Stimulated activated CD4-positive, alpha-beta T cell treated with anti-CD3 and anti-CD28 coated beads, Interleukin-1b, Interleukin-23, amount 100 ng/mL, for 1 hour (primary cell): ENCODE measurements at places on chromosomes 12 and 14.

- DNase-seq: no peak
These were observed 1.5 kb downstream of the BCL2L14 start for GRCh38 chr12:12072064-12072760.

GRCh38 chr12:49548822-49549648 is 10.2 kb downstream of the KCNH3 start:
- no peak for DNase-seq

DNA sequence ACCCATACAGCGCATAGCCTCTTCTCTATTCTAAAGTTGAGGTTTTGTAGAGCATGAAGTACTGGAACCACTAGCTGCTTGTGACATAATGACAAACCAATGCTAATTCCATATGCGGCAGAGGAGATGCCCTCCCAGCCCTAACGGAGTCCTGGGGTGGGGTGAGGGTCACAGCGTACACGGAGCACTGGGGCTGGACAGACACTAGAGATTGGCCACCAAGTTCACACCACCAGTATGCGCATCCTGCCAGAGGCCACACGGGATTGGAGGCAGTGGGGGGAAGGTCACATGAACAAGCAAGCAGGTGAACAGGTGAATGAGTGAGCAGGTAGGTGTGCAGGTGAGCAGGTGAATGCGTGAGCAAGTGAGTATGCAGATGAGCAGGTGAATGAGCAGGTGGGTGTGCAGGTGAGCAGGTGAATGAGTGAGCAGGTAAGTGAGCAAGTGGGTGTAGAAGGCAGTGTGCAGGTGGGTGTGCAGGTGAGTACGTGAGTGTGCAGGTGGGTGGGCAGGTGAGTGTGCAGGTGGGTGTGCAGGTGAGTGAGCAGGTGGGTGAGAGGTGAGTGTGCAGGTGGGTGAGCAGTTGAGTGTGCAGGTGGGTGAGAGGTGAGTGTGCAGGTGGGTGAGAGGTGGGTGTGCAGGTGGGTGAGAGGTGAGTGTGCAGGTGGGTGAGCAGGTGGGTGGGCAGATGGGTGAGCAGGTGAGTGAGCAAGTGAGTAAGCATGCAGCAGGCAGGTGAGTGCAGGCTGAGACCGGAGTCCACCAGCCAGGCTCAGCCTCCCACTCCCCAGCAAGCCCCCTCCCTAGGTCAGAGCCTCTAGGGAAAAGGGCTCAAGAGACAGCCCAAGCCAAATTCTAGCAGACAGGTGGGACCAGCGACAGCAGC is 52.7 kb downstream of the CCDC85C start:
- DNase-seq: no peak

- no peak for DNase-seq
These were observed 39.4 kb downstream of the STAB2 start for GRCh38 chr12:103626498-103626897.

DNA sequence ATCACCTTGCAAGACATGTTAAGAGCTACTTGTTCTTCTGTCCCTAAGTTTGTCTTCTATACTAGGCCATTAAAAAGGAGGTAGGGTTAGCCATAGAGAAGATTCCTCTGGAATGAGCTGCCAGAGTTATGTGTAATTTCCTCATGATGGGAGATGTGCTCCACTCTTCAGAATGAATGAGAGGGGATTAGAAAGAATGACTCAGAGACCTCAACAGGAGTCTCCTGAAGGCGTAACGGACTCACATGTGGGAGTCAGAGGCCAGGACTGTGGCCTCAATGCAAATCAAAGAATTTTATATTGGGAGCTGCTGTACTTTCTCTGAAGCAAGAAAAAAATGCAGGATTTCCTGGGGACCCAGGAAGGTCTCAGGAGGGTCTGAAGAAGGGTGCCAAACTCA is 87.8 kb upstream of the ATXN7L3B start:
- DNase-seq: no peak

DNA sequence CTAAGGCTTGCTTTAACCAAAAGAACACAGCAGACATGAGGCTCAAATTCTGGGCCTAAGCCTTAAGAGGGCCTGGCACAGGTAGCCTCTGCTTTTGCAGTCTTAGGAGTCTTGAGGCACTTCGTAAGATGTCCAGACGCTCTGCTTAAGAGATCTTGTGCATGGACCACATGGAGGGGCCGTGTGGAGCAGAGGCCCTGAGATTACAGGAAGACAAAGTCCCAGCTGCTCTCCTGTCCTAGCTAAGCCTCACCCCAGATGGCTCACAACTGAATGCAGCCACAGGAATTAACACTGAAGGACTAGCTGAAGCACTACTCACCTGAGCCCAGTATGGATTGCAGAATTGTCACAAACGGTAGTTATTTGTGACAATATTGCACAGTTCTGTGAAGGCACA is 446.0 kb downstream of the PDZRN4 start:
- no peak for DNase-seq

- no peak for DNase-seq
These were observed 18.4 kb downstream of the ZFYVE1 start for GRCh38 chr14:73008501-73008900.

DNA sequence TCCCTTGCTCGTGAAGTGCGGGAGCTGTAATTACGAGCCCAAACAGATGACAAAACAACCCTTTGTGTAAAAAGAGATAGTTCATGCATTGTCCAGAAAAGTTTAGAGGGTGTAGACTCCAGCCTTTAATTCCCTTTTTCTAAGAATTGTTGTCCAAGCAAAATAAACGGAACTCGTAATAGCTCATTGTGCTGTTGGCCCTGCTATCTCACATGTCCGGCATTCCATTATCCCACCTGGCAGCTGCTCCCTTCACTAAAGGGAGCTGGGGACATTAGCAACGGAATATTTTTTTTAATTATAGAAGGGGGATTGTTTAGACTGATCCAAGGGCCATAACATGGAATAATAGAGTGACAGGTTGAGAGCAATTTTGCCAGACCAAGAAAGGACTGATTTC is 277.5 kb upstream of the TBX3 start:
- no peak for DNase-seq

- DNase-seq: no peak
These were observed 141.3 kb downstream of the ZNF664 start for GRCh38 chr12:124114316-124114715.

DNA sequence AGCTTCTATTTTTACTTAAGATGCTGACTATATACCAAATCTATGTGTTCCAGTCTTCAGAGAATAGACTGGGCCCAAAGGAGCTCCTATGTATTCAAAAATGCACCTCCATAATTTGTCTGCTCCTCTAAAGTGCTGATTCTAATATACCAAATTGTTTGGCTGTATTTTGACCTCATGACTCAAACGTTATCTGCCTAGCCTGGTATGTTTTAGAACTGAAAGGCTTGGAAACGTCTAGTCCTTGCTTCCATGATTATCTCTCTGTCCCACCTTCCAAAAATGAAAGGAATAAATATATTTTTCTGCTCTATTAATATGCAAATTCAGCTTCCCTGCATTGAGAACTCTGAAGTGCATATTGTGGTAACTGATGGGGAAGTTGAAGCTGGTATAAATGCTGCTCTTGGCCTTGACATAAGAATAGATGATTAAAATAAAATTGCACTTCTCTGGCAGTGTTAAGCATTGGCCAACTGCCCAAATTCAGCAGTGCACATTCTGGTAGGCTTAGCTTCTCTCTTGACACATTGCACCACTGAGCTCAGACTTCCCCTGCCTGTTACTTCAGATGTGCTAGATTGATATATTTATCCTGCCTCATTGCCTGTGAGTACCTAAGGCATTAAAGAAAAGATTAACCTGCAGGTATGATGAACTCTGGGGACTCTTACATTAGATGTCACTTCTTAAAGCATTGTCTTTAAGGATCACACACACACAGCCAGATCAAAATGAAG is 882.3 kb downstream of the RPS29 start:
- no peak for DNase-seq

GRCh38 chr12:107125833-107126232 is 32.5 kb upstream of the CRY1 start:
- no peak for DNase-seq

DNA sequence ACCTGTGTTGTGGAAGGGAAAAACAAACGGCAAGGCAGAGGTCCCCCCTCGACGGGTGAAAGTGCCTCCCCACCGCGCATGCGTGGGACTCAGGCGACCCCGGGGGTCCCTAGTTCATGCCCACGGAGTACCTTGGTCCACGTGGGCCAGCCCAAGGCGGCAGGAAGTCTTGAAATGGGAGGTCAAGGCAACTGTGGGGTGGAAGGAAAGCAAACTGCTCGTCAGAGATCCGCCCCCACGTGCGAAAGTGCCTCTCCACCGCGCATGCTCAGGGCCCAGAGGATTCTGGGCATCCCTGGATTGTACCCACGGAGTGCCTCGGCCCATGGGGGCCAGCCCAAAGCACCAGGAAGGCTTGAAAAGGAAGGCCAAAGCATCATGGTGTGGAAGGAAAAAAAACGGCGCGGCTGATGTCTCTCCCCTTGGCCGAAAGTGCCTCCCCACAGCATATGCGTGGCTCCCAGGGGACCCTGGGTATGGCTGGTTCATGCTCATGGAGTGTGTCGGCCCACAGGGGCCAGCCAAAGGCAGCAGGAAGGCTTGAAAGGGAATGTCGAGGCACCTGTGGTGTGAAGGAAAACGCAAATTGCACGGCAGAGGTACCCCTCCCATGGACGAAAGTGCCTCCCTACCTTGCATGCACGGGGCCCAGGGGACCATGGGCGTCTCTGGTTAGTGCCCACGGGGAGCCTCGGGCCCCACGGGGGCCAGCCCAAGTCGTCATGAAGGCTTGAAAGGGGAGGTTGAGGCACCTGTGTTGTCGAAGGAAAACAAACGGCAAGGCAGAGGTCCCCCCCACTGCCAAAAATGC is 369.7 kb downstream of the ALG10 start:
- DNase-seq: no peak

DNA sequence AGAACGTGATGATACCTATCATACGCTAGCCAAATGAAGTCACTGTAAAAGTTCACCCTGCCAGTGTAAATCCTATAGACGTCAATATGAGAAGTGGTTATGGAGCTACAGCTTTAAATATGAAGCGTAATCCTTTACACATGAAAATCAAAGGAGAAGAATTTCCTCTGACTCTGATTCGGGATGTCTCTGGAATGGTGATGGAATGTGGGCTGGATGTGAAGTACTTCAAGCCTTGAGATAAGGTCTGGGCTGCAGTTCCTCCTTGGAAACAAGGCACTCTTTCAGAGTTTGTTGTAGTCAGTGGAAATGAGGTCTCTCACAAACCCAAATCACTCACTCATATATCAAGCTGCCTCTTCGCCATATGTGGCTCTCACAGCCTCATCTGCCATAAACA is 53.1 kb upstream of the NAP1L1 start:
- DNase-seq: no peak

- no peak for DNase-seq
These were observed 11.9 kb downstream of the RNF10 start for GRCh38 chr12:120546050-120546386.

DNA sequence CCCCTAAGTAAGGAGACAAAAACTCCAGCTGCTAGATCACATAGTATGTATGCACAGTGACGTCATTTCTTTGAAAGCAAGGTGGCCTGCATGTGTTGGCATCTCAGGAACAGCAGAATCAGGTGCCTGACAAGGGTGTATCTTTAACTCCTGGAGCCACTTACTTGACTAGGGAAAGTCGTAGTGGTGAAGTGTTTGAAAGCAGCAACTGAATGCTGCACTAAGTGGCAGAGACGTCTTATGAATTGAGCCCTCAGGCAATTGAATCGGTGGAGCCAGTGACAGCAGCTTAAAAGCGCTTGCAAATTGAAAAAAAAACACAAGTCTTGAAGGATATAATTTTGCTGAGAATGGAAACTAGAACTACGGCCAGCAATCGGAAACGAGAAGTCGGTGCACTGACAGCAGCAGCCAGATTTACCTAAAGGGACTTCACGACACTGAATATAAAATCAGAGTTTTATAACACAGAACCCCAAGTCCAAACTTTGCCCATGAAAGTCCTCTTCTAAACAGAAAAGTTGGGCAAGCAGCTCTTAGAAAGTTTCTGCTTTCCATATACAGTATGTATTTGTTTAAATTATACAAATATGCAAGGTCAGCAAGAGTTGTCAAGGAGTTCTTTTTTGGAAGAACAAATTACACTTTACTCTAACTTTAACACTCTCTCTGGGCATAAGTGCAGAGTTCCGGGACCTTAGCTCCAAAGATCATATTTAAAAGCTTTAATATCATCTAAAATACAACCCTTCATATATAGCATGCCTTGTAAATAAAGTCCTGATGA is 1.1 kb downstream of the IGF1 start:
- no peak for DNase-seq

DNA sequence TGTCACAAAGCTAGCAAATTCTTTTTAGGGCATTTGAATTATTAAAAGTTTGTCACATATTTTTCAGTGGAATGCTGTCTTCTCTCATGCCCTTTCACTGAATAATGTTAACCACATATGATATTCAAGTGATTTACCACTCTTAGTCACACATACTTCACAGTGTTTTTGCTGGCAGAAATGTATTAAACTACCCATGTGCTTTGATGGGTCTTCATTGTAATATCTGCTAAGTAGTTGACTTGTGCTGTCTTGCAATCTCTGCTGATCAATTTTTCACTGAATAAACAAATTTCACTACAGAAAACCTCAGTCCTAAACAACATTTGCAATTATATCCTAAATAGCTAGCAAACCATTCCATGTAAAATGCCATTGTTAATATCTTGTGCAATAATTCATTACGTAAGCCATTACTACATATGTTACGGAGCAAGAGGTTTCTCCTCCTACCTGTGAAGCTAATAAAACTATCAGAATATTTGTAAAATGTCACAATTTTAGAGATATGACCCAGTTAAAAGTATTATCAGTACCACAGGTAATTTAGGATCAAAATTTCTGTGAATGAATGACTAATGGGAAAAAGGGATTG is 64.6 kb upstream of the LMO3 start:
- no peak for DNase-seq

DNA sequence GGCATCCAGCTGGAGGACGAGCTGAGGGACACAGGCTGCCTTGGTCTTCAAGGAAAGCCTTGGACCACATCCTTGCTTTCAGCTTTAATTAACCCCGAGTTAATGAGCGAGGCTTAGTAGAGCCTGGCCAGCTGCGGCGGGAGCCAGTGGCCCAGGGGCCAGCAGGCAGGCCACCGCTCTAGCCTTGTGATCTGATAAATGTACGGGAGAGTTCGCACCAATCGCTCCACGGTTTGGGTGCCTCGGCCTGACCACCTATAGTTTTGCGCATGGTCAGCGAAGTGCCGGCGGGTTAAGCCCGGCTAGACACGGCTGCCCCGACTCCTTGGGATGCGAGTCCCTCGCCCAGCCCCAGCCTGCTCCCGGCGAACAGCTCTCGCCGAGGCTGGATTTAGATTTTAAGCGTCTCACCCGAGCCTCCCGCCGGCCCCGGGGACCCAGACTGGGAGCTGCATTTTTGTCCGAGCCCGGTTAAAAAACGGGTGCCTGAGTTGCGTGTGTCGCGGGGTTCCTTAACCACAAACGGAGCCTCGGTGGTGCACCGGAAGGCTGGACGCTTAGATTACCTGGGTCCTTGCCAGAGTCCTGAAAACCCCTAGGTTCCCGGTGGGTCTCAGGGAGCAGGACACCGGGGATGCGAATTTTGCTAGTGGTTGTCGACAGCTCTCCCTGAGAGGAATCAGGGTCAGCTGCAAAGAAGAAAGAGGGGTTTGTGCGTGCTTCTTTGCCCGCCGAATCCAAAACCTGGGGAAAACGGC is 2.9 kb upstream of the HOXC12 start:
- no peak for DNase-seq
